ENCODE measurements at places on chromosomes 7 and 10.

- no peak for DNase-seq
Observed at GRCh38 chr10:26844396-26844975, 16.3 kb downstream of the ABI1 start.

- no peak for DNase-seq
Observed at GRCh38 chr7:4838626-4839334, 23.1 kb downstream of the PAPOLB start.

DNA sequence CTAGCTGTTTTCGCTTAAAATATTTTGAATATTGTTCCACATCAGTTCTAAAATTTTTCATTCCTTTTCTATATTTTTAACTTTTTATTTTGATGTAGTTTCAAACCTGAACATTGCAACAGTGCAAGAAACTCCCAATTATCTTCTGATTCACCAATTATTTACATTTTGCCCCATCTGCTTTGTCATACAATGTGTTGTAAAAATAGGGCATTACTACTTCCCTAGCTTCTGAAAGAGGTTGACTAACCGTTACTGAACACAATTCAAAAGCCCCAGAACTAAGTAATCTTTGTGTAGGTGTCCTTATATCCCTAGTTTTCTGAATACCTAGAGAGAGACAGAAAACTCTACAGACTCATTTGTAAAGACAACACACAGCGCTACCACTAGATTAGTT lies 86.7 kb downstream of the AVL9 start:
- DNase-seq: no peak

DNA sequence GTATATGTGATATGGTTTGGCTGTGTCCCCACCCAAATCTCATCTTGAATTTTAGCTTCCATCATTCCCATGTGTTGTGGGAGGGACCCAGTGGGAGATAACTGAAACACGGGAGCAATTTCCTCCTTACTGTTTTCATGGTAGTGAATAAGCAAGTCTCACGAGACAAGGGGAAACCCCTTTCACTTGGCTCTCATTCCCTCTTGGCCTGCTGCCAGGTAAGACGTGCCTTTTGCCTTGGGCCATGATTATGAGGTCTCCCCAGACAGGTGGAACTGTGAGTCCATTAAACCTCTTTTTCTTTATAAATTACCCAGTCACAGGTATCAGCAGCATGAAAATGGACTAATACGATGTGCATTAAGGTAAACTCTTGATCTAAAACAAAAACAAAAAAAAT lies 357.1 kb upstream of the AOAH start:
- peak; percentile 52 for DNase-seq

DNA sequence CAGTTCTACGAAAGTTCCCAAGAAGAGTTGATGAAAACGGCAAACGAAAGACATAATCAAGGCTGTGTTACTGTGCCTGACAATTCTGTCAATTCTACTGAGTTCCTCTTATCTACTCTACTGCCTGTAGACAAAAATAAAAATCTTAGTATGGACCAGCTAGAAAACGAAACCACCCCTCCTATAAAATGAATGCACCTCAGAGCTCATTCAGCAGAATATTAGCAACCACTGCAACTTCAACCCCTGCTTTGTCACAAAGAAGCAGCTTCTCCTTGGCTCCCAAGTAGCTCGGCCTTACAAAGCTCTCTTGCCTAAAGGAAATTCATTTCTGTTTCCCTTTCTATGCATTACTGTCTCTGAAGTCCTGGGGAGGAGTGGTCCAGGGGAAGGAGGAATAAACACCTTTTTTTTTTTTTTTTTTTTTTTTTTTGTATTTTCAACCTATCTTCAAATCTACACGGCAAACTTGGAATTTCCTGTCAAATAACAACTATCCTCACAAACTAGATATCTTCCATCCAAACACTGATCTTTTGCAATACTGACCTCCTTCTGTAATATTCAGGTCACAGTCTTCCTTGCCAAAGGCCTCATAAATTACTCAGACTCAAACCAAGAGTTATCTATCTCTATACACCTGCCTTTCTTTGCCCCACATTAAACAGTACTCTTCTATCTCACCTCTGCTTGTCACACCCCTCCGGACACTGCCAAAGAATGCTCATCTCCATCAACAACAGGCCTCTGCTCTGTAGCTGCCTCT lies 74.3 kb downstream of the GLI3 start:
- no peak for DNase-seq

DNA sequence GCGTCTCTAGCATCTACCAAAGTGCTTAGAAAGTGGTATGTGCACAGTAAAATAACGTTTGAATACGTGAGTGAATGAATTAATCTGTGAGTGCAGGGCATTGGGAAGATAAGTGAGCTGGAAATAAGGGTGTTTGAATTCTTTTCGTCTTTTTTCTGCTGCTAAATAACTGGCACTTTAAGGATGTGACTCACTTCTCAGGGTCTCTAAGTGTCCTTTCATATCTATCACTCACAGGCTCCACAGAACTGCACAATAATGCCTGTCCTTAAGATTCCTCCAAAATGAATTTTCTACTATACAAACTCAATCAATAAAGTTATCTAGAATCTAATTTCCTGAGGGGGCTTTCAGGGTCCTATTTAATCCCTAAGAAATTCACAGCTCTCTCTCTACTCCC lies 3.2 kb upstream of the DGKB start:
- DNase-seq: no peak

GRCh38 chr10:114172776-114173602 lies 1.0 kb downstream of the CCDC186 start:
- peak; percentile 51 for DNase-seq

GRCh38 chr10:129956876-129957673 lies 7.0 kb downstream of the EBF3 start:
- DNase-seq: no peak

DNA sequence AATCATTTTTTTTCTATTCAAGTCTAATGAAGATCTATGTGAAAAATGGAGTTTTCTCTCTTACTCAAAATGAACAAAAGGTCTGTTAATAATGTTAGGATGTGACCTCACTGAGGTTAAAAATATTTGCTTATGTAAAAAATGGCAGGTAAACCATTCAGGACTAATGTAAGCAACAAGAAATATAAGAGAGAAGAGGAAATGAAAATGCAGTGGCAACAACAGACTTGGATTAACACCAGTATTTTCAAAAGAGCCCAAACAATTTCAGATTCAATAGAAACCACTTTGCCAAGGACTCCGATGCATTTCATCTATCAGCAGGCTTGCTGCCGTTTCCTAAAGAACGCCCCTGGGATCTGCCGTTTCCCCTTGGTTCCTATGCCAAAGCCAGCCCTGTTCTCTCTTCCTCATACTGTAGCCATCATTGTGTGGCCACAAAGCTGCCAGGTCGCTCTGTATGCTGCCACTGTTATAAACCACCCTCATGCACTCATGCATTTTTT lies 66.4 kb downstream of the MTURN start:
- DNase-seq: no peak

- no peak for DNase-seq
Observed at GRCh38 chr10:16787361-16787791, 29.8 kb downstream of the RSU1 start.

GRCh38 chr10:36474456-36474855 lies 650.9 kb upstream of the ANKRD30A start:
- no peak for DNase-seq

Data from bronchial epithelial cell (primary cell).